Stimulated activated CD4-positive, alpha-beta T cell treated with anti-CD3 and anti-CD28 coated beads, Interleukin-1b, Interleukin-23, amount 100 ng/mL, for 24 hours (primary cell): ENCODE measurements at places on chromosomes 13 and 19.

- no peak for DNase-seq
These were observed 17.3 kb downstream of the DIAPH3 start for GRCh38 chr13:60146471-60146870.

DNA sequence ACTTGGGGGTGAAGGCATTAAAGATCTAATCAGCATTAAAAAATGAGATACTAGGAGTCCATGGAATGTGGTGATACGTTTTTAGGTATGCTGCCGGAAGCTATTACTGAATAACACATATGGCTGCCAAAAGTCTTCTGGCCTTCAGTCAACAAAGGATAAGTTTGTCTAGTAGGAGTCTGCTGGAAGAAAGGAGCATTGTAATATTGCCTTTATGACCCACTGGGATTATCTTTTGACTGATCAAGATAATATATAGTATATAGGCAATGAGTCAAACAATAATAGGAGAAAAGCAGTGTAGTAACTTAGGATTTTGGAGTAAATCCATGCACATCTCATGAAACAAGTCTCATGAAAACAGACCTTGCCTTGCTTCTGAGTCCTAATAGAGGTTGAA lies 295.4 kb downstream of the SLITRK6 start:
- no peak for DNase-seq

DNA sequence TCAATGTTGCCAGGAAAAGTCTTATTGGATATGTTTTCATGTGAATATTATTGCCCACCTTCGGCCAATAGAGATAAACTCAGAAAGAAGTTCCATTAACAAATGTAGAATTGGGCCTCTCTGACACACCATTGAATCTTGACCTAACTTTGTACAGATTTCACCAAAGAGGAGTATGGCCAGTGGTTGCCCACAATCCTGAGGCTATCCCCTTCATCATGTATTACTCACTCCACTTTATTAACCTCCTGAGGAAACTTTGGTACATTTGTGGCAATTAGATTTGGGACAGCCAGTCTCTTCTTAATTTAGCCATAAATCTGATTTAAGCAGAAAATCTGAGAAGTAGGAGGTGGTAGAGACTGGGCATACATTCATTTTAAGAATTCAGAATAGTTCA lies 53.3 kb upstream of the POSTN start:
- DNase-seq, result no peak

DNA sequence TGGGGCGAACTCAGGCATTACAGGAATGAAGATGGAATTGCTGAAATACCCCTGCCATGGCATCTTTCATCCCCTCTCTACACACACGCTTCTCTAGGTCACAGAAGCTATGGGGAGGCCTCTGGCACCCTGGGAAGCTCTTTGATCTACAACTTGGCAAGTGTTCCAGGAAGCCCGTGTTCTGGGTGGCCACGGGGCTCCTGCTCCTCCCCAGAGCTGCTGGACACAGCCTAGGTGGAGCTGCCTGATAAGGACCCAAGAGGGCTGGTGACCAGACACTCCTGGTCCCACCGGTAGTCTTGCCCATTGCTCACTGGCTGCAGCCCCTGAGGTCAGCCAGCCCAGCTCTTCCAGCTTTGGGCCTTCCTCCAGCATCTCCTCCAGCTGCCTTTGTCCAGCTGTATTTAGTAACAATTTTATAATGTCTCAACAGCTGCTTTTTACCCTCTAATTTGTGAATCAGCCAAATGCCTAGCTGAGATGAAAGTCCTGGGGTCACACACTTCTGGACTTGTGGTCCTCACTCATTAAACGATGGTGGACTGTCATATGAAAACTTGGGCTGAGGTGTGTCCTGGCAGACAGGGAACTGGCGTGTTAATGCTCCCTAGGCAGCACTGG lies 72.8 kb upstream of the SPATA13 start:
- DNase-seq, result no peak

DNA sequence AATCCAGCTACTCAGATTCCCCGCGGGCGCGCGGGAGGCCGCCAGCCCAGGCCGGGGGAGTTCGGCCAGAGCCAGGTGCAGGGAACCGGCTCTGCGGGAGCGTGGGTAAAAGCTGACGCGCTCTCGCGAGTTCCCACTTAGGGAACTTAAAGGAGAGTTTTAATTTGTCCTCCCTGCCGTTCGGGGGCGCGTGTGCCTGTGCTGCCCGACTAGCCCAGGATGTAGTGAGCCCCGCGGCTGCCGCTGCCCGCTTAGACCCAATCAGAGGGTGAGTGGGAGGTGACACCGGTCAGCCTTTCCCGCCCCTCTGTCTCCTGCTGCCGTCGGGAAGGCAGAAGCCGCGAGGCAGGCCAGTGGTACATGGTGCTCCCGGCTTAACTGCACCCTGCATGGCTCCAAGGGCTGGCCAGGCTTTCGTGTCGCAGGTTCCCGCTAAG lies 36.0 kb upstream of the NEK3 start:
- DNase-seq, result peak; percentile 20

DNA sequence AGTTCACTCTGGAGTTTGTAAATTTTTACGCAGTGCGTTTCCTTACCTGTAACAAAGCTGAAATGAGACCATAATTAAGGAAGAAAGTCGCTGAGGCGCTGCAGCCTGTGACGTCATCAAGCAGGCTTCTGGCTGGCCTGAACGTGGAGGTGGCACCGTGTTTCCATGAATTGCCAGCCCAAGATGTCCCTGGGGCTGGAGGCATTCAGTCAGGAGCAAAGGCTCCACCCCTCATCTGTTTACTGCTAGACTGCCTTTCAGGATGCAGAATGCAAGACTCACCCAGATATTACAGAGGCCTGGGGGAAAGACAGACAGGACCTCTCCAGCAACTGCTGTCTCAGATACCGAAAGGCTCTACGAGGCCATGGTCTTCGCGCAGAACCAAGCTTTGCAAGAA lies 424.6 kb downstream of the TSHZ3 start:
- DNase-seq, result no peak

DNA sequence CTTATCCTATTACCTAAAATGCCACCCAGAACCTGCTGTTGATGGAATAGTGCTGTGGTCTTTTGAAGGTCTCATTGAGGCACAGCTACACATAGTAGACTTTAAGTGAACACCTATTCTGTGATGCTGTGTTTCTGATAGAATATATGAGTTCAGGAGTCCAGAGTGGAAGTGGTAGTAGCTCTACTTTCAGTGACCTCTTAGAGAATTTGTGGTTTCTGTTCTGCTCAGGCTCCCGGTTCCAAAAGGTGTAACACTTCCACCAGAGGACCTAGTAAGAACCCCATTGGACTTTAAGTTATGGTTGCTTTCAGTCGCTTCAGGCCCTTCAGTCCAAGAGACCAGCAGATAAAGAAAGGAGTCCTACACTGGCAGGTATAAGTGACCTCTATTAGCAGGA lies 11.4 kb upstream of the MYCBP2 start:
- no peak for DNase-seq

DNA sequence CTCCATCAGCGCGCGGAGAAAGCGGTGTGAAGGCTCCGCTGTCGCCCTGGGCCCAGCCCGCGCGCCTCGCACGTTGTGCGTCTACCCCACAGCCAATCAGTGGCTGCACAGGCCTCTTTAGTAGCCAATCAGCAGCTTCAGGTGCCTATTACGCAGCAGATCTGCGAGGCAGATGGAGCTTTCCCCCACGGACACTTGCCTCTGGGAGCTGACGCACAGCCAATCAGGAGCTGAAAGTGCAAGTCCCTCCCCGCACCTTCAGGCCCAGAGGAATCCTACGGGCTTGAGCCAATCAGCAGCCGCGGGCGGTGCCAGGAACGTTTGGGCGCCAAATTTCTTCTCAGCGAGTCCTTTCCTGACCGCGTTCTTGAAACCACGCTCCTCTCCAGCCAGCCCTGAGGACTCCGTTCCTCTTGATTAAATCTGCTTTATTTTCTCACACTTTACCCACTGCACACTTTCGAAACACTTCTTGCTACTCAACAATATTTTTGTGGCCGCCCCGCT lies 39.9 kb downstream of the SIGLEC7 start:
- peak; percentile 22 for DNase-seq

DNA sequence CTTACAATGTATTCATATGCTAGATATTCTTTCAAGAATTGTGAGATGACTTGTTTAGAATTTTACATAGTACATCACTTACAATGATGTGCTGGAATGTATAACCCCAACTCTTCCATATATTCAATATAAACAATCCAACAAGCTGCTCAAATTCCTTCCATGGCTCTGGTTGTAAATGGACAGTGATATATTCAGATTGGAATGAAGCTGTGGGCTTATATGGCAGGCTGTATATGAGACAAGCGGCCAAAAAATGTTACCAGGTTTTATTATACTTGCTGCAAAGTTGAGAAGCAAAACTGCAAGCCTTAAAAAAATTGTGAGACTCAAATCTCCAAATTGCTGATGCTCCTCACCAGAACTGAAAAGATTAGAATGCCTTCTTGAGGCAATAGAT lies 83.6 kb upstream of the KLF12 start:
- no peak for DNase-seq

GRCh38 chr19:55372316-55373081 lies 2.2 kb upstream of the IL11 start:
- no peak for DNase-seq

- DNase-seq, result no peak
These were observed 7.7 kb downstream of the IRGC start for GRCh38 chr19:43723588-43723987.

- DNase-seq, result no peak
These were observed 16.5 kb downstream of the LRRC4B start for GRCh38 chr19:50551715-50552187.

DNA sequence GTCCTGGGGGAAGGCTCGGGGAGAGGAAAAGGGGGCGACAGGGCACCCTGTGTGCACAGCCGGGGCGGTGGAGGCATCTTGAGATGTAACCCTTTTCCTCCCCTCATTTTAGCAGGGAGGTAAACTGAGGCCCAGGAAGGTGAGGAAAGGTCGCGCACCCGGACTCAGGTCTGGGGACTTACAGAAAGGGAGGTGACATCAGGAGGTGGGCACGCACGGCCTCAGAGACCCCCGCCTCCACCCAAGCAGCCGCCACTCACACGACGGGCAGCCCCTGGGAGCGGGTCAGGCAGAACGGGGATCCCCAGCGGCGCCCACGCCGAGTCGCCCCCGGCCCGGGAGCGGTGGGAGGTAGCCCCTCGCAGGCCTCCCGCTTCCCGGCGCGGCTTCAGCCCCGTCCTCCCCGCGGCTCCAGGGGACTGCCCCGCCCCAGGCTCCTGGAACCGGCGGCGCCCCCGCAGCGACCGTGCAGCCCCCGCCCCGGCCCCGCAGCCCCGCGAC lies 477 bp downstream of the PIP5K1C start:
- no peak for DNase-seq

GRCh38 chr19:16210168-16210567 lies 12.5 kb downstream of the AP1M1 start:
- no peak for DNase-seq

DNA sequence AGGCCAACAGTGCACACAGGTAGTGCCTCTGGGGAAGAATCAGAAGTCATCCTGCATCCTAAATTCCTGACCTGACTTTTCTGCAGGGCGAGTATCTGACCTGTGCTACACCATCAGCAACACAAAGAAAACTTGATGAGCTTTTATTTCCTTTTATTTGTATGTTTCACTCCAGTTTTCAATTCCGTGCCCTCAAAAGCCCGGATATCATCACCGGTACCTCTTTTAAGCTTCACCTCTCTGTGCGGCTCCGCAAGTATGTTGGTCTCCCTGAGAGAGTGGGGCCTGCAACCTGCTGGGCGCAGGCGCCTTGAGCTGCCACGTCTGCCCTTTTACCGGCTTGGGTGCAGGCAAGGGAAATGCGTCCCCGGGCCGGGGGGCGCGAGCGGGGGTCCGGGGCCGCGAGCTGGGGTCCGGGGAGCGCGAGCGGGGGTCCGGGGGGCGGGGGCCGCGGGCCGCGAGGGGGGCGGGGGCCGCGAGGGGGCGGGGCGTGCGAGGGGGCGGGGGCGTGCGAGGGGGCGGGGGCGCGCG lies 4.3 kb upstream of the DUXA start:
- no peak for DNase-seq

DNA sequence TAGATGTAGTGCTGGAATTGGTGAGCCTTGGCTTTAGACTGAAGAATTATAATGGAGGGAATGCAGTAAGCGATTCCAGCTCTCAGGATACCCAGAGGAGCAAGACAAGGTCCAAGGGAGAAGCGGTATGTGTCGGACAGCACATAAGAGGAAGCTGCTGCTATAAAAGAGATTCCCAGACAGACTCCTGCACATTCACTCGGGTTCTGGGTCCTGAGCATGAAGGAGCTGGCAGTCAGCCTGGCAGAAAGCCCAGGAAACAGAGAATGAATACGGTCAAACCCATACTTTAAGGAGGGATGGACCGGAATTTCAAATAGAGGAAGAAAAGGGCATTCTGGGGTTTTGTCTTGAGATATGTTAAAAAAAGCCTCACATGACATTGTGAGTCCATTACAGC lies 308.3 kb downstream of the DNAJC15 start:
- no peak for DNase-seq

DNA sequence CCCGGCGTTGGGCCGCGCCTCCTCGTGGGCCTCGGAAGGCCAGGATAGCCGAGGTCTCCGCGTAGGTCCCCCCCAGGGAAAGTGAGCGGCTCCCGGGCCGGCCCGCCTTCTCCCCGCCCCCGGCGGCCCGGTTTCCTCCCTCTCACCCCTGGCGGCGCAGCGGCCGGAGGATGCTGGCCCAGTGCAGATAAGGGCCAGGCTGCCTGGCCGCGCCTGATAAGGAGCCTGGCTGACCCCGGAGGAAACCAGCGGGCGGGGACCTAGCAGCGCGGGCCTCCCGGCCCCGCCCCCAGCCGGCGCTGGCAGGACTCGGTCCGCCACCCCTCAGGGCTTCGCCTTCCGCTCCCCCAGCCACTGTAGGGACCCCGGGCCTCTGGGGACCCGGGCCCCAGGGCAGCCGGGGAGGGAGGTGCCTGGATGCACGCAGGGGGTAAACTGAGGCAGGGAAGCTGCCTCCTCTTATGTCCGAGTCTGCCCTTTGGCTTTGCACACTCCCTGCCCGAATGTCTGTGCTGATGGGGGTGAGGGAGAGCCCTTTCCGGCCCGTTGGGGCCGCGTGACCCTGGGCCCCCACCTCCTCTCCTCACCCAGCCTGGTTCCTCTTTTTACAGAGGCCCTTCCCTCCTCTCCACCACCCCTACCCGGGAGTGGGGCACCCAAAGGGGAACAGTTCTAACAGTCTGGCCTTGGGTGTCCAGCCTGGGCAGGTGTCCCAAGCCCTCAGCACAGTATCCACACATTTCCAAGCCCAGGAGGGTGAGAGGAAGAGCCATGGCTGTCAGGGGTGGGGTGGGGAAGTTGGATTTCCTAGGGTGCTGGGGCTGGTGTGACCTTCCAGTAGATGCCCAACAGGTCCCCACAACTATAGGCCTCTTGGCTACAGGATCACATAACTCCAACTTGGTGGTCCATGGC lies at the start of gene LYL1:
Gene LYL1, minus strand, starts transcription at position 193 of the 915 bp plus-strand sequence. CDS start 1,687 bp downstream, outside the sequence.
- DNase-seq, result no peak

DNA sequence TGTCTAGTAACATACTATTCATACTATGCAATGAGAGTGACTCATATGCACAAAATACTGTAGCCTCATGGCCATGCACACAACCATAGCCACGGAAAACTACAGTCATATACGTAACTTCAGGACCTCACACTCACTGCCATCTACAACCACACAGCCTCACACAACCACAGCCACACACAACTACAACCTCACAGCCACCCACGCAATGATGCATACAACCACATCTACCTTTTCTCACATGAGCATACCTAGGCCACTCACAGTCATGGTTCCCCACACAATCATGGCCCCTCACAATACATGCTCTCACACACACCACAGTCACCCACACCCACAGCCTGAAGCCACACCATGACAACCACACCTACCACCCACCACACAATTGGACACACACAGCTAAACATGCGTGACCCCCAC lies 8.7 kb upstream of the TNFSF14 start:
- DNase-seq, result peak; percentile 78

- no peak for DNase-seq
These were observed 126.5 kb downstream of the ZNF536 start for GRCh38 chr19:30498707-30499106.
